Inflammatory macrophage treated with lipopolysaccharide for 1 hour (primary cell): ENCODE measurements at places on chromosomes 4 and X.

- DNase-seq: no peak
Measured at GRCh38 chr4:36091997-36092396, 152.3 kb downstream of the ARAP2 start.

DNA sequence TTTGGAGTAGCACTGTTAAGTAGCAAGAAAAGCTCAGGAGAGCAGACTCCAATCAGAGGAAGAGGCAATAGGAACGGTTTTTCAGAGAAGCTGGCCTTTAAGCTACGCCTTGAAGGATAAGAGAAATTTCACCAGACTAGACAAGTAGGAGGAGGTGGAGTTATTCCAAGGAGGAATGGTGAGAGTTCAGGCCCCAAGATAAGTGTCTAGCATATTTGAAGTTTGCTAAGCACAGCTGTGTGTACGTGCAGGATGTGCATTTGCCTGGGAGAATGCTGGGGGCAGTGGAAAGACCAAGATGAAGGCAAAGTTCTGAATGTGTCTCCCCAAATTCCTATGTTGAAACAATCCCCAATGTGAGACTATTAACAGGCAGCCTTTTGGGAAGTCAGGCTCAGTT is 91.6 kb downstream of the SOWAHB start:
- no peak for DNase-seq

- DNase-seq: no peak
Measured at GRCh38 chrX:65035446-65035770, 59.2 kb upstream of the ZC4H2 start.

GRCh38 chr4:3391422-3391821 is 50.3 kb upstream of the HGFAC start:
- DNase-seq: no peak

DNA sequence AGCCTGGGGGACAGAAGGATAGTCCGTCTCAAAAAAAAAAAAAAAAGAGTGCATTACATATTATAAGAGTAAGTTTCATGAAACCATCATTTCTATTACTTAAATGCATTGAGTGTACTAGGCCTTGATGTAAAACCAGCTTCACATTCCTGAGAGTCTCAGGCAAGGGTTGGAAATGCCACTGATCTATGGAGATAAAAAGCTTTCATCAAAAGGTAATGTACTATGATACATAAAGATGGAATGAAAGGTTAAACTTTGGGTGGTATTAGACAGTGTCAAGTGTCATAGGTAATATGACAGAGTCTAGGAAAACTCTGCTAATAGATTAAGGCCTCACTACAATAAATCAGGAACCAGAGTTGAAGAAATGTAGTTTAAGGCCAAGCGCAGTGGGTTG is 7.4 kb downstream of the CFAP97 start:
- no peak for DNase-seq

DNA sequence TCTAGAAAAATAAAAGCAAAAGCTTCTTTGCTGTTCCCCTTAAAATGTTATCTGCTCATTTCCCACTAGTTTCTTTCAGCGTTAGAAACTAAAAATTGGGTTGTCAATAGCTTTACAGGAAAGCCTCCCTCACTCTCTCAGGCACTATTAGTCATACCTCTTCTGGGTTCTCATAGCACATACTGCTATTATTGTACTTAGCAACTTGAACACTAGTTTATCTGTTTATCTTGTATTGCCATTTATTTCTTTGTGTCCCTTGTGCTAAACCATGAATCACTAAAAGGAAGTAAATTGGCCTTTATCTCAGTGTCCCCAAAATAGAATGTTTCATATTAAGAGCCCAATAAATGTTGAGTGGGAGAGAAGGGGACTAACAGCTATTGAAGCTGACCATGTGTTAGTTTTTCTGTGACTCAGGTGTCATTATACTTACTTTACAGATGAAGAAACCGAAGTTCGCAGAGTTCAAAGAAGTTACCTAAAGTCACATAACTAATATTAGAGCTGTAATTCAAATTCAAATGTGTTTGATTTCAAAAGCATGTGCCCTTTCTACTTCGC is 124.8 kb upstream of the CITED1 start:
- no peak for DNase-seq

DNA sequence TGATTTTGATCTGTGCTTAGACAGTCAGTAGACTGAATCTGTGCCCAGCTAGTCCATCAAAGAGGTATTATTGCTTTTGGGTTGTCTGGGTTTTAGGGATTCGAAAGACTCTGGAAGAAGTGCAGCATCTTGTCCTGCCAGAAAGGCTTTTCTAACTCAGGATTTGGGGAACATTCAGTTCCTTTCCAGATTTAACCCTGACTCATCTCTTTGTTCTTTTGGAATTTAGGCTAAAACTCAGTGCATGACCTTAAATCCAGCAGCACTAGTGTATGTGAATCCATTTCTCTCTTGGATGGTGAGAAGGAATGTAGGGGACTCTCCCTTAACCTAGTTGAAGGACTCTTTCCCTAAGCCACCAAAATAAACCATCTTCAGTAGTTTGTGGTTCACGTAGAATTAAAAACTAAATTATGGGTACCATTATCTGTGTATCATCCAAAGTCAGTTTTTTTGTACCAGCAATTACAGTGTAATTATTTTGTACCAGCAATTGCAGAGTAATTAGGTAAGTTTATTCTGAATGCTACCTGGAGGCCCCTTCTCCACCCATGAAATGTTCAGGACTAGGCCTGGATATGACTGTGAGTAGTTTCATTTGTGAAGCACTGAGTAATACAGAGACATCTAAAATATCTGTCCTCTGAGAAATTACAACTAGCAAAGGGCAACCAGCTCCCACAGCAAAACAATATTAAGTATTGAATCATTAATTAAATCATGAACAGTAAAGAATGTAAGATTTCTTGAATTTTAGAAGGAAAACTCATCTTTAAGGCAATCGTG is 384.0 kb downstream of the TMA16 start:
- no peak for DNase-seq

DNA sequence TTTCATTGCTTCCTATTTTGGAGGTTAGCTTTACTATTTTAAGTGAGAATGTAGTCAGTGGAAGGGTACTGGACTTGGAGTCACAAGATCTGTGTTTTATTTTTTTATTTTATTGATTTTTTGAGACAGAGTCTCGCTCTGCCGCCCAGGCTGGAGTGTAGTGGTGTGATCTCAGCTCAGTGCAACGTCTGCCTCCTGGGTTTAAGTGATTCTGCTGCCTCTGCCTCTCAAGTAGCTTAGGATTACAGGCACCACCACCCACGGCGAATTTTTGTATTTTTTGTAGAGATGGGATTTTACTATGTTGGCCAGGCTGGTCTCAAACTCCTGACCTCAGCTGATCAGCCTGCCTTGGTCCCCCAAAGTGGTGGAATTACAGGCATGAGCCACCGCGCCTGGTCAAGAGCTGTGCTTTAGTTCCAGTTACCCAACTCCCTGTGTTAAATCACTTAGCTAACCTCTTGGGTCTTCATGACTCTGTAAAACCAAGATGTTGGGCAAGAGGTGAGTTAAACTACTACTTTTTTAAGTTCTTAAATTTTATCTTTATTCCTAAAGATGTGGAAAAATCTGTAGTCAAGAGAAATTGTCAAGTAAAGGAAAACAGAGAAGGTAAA is 11.2 kb downstream of the USP9X start:
- DNase-seq: no peak

DNA sequence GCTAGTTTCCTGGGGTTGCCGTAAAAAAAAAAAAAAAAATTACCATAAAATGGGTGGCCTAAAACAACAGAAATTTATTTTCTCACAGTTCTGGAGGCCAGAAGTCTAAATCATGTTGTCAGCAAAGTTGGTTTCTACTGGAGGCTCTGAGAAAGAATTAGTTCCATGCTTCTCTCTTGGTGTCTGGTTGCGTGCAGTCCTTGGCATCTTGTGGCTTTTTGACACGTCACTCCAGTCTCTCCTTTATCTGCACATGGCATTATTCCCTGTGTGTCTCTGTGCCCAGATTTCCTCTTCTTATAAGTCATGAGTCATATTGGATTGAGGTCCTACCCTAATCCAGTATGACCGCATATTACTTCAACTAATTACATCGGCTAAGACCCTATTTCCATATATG is 38.7 kb downstream of the SPATA4 start:
- no peak for DNase-seq

- DNase-seq: no peak
Measured at GRCh38 chr4:53049528-53049927, 187.4 kb downstream of the RASL11B start.

DNA sequence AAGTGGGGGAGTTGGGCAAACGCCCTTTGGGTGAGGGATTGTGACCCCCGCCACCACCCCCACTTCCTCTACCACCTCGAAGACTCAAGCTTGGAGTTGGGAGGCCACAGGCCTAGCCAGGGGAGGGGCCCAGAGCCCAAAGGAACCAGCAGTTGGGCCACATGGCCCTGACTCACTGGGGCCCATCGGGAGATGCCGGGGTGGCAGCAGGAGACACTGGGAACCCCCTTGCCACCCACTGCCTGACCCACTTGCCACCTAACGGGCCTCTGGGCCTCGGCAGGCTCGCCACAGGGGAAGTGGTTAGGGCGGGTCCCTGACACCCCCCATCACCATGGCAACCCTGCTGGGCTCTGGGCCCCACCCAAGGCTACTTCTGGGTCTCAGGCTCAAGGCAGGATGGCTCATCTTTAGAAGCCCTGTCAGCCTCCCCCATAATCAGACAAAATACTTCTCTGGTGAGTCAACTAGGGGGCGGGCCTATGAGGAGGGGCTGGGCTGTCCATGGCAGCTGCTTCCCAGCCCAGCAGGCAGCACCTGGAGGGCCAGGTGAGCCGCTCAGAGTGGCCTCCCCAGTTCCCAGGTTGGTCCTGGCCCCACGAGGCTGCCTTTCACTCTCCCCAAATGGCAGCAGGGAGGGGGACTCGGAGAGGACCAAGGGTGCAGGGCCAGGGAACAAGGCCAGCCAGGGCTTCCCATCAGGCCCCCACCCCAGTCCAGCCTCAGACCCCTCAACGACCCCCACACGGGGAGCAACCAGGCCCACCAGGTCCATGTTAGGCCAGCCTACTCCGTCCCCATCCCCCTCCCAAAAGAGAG is 5.6 kb downstream of the FLNA start:
- peak; percentile 95 for DNase-seq

GRCh38 chrX:24842486-24842885 is 148.8 kb downstream of the POLA1 start:
- no peak for DNase-seq

DNA sequence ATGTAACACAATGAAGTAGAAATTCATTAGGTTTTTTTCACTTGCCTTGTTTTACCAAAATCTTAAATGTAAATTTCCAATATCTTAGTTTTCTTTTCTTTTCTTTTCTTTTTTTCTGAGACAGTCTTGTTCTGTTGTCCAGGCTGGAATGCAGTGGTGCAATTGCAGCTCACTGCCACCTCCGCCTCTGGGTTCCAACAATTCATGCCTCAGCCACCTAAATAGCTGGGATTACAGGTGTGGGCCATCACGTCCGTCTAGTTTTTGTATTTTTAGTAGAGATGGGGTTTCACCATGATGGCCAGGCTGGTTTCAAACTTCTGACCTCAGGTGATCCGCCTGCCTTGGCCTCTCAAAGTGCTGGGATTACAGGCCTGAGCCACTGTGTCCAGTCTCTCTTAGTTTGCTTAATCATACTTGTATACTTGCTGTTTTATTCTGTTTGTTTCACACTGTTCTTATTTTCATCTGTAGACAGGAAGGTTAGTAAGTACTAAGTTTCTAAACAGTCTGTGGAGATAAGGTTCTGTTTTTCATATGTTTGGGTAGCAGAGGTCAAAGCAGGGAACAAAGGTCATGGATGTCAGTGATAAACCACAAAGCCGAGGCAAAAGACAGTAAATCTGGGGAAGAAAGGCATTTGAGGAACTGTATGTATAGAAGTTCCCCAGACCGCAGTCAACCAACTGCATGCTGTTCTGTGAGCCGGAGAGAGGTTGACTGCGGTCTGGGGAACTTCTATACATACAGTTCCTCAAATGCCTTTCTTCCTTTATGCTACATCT is 129.1 kb downstream of the CBR4 start:
- DNase-seq: peak; percentile 91

- peak; percentile 67 for DNase-seq
Measured at GRCh38 chrX:37776283-37776986, 3.4 kb upstream of the CYBB start.

DNA sequence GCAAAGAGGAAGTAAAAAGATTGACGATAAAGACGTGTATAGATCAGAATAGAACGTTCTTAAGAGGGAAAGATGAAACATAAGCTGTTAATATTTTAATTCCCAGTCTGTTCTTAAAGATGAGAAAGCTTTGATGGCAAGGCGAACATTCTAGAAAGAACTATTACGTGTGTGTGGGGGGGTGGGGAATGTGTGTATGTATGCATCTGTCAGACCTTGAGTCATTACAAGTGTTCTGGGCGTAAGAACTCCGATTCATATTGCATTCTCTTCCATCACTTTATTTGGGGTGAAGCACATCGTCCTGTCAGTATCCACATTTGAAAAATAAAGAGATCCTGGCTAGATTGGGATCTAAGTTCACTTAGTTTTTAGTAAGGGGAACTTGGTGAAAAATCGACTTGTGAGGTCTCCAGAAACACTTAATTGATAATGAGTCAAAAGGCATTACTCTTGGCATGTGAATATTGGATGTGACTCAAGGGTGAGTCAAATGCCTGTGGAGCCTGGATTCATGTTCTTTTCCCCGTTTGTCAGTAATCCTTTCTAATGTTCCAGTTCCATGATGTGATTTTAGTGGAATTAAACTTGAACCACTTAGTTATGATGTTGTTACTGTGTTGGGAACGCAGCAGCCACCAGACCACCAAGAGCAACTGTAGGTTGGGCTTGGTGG is 3.1 kb downstream of the SMS start:
- DNase-seq: no peak

DNA sequence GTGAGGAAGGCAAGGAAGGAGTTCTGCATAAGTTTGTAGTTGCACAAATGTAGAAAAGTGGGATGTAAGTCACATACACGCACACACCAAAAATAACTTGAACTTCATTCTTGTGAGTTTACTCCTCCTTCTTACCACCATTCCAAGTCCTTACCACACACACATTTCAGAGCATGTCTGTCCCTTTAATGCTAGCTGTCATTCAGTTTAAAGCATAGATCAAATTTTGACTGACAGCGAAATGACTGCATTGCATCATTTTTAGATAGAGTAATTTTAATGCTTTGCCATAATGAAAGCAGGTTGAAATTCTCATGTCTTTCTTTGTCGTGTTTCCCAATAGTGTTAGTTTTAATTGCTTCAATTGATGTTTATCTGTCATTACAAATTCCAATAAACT is 629.6 kb upstream of the HTR2C start:
- DNase-seq: no peak

DNA sequence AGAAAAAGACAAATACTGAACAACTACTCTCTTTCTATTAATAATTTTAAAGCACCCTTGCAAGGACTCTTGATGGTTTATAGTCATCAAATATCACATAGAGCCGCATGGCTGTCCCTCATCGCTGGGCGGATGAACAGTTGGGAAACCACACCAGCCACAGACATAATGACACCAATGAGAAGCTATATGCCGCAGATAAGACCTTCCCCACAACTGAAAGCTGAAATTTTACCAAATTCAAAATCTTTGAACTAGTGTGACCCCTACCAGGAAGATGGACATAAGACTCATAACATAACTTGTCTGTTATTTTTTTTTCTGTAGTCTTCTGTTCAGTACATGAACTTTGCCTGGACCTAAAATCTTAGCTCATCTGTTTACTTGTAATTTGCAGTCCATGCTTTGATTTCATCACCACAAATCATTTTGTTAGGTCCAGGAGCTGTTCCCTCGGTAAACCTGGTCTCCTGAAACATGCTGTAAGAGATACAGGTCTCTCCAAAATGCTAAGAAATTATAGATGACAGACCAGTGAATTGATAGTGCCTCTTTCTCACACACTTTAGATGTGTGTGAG is 157.3 kb upstream of the RAPGEF2 start:
- DNase-seq: no peak

GRCh38 chr4:182555997-182556418 is 312.8 kb downstream of the TENM3 start:
- no peak for DNase-seq

GRCh38 chr4:152646221-152646620 is 33.6 kb downstream of the TMEM154 start:
- DNase-seq: no peak
